ENCODE measurements at places on chromosomes 12 and 14.

- no peak for DNase-seq
These were observed 414.0 kb upstream of the ATP2B1 start for GRCh38 chr12:90122681-90123080.

GRCh38 chr14:39593377-39593776 lies 161.1 kb upstream of the FBXO33 start:
- no peak for DNase-seq

DNA sequence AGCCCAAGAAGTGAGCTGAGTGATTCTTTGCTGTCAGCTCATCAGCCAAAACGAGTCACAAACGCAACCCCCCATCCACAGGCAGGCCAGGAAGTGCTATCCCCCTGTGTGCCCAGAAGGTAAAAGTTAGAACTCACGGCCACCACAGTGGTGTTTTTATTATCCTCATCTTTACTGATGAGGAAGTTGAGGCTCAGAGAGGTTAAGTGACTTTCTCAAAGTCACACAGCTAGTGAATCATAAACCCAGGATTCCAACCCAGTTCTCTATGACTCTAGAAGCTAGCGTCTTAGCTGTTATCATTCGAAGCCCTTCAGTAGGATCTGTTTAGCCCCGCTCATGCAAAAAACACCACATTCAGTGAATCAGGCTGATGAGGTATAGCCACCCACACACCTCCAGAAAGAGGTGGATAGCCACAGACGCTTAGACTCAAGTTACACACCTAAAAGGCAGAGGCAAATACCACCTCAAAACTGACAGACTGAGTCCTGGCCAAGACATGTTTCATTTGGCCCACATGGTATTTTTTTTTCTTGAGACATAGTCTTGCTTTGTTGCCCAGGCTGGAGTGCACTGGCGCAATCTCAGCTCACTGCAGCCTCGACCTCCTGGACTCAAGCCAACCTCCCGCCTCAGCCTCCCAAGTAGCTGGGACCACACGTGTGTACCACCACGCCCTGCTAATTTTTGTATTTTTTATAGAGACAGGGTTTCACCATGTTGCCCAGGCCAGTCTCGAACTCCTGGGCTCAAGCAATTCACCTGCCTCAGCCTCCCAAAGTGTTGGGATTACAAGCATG lies 100.7 kb downstream of the SCARB1 start:
- no peak for DNase-seq

DNA sequence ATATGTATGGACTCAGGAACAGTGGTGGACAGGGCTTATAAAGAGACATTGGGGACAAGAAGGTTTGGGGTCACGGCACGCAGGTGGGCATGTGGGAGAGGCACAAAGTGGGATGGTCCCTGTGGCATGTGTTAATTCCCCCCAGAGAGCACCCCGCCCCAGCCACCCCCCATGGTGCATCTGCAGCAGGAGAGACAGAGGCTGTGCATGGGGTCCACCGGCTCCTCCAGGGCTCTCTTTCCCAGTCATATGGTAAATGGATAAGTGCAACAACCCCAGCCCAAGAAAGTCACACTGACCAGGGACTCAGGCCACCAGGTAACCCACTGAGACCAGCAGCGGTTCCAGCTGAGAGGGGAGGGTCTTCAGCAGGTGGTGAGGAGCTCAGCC lies 242.1 kb downstream of the BCL11B start:
- no peak for DNase-seq

GRCh38 chr12:124968656-124969055 lies 20.3 kb downstream of the DHX37 start:
- DNase-seq, result no peak

GRCh38 chr14:68692916-68693771 lies 99.7 kb downstream of the ZFP36L1 start:
- DNase-seq, result no peak

- DNase-seq, result no peak
These were observed 82.9 kb downstream of the CCDC60 start for GRCh38 chr12:119417440-119417839.

DNA sequence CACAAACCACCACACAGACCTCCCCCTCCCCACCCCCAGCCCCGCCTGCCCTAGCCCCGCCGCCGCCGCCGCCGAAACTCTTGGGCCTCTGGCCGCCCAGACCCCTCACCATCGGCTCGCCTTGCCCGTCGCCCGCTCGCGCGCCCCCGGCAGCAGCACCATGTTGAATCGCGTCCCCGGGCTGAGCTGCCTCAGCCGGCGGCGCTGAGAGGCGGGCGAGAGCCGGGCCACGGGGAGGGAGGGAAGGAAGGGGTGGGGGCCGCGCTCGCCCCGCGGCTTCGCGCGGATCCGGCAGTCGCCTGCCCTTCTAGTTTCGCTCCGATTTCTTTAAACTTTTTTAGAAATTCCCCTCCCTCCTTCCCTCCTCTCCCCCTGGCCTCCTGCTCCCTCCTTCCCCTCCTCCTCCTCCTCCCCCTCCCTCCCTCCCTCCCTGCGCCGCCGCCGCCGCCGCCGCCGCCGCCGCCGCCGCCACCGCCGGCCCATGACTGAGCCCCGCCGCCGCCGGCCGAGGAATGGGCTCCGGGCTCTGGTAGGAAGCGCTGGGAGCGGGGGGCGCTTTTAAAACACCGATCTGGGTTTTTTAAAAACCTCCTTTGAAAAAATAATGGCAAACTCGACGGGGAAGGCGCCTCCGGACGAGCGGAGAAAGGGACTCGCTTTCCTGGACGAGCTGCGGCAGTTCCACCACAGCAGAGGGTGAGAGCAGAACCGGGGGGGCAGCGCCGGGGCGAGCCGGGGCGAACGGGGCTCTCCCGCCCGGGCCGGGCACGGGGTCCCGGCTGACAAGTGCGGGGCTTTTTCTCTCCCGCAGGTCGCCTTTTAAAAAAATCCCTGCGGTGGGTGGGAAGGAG lies at the start of gene ARID2:
ARID2 (plus strand) TSS at position 474 of the 851 bp plus-strand sequence; CDS start at position 605, 131 bp downstream.
- DNase-seq, result peak; percentile 14

DNA sequence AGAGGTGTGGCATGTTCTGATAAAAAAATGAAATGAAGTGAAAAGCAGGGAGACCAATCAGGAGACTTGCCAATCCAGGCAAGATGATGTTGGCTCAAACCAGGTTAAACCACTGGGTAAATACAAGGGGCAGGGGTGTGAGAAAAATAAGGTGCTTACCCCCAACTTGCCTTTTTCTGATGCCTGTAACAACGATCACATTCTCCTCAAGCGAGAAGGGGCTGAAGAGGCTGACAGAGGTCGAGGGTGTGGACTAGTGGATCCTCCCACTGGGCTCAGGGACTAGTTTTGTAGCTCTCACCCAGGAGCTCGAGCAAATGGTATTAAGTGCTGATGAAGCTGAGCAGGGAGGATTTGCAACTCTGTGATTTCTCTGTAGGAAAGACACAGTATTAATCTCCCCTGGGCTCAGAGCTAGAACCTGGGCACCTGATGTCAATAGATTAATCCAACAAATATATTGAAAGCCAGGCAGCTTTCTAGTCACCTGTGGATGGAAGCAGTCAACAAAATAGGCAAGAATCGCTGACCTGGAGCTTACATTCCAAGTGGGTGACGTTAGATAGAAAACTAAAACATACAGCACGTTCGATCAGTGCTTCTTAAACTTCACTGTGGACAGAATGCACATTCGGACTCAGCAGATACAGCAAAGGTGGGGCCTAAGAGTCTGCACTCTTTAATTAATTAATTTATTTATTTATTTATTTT lies 15.2 kb upstream of the EAPP start:
- DNase-seq, result no peak

DNA sequence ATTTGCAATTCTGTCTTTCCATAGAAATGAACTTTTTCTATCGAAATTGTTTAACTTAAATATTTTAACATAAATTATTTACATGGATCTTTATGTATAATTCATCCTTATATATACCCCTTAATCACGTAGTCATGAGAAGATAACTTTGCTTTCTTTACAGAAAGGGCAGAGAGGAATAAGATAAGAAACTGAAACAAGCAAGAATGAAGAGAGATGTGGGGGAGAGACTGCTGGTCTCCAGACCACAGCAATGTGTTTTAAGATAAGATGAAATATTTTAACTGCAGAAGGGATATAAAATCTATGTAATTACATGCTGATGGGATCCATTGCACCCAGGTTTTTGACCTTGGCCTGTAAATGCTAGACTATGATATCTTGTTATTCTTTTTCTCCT lies 34.7 kb upstream of the DNM1L start:
- DNase-seq, result no peak

GRCh38 chr12:90791445-90791844 lies 163.5 kb downstream of the CCER1 start:
- no peak for DNase-seq

DNA sequence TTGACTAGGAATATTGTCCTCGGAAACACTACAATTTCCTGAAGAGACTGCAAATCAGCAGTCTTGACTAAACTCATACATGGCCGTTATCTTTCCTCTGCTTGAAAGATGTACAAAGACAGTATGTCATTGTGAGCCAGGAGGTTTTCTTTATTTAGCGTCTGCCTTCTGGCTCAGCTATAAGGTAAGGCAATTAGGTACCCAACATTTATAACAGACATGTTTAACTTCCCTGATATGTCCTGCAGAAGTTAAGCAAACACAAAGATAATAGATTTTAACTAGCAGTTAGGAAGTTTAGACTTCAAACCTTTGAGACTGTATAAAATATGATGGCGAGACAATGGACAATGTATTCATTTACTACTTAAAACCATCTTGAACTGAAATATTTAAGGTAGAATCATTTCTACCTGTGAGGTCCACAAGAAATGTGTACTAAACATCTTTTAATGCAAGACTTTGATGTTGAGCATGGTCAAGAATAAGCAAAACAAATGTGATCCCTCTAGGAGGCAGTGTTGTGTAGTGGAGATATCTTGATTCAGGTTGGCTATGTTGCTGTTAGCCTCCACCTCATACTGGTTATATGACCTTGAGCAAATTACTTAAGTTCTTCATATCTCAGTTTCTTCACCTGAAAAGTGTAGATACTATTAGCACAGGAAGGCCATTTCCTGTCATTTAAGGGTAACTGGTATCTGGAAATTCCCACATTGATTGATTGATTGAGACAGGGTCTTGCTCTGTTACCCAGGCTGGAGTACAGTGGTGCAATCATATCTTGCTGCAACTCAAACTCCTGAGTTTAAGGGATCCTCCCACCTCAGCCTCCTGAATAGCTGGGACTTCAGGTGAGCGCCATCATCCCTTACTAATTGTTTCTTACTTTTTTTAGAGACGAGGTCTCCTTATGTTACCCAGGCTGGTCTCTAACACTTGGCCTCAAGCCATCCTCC lies 96.3 kb upstream of the EEA1 start:
- DNase-seq, result no peak

DNA sequence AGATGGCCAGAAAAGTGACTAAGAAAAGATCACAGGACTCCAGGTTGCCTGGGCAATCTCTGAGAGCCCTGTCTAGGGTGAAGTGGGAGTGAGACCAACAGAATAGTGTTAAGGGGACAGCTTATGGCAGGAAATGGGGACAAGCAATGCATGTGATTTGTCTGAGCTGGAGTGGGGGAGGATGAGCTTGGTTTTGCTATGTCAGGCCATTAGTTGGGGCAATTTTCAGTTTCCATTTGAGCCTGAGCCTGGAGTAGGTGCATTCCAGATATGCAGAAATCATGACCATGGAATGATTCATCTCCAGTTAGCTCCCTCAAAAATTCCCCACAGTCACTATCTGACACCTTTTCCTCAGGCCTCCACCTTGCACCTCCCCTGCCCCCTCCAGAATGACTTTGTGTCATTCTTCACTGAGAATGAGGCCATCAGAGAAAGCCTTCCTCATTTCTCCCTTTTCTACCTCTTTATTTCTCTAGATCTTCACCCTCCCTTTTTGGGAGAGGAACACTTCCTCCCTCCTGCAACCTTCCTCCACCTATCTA lies 150.9 kb upstream of the PLEKHG7 start:
- no peak for DNase-seq

GRCh38 chr14:78535041-78535440 lies 364.9 kb downstream of the NRXN3 start:
- DNase-seq, result no peak

DNA sequence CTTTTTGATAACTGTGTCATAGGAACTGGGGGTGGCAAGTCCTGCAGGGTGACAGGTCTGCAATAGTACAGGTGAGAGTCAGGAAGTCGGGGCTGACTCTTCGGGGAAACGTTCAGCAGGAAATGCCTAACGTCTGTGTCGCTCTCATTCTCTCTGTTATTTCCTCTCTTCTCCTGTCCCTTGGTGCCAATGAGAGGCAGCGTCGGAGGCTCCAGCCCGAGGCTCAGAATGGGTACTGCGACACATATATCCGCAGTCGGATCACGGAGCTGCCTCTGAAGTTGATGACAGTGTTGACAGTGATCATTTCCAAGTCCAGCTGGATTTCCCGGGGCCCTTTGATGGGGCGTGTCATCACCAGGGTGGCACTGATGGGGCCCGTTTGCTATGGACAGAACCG lies 2.7 kb upstream of the TC2N start:
- peak; percentile 5 for DNase-seq

GRCh38 chr12:21521541-21521940 lies 4.6 kb upstream of the SPX start:
- no peak for DNase-seq

- DNase-seq, result no peak
These were observed 44.3 kb downstream of the GALNT9 start for GRCh38 chr12:132284827-132285741.

GRCh38 chr14:56796259-56796658 lies 14.0 kb downstream of the OTX2 start:
- no peak for DNase-seq

DNA sequence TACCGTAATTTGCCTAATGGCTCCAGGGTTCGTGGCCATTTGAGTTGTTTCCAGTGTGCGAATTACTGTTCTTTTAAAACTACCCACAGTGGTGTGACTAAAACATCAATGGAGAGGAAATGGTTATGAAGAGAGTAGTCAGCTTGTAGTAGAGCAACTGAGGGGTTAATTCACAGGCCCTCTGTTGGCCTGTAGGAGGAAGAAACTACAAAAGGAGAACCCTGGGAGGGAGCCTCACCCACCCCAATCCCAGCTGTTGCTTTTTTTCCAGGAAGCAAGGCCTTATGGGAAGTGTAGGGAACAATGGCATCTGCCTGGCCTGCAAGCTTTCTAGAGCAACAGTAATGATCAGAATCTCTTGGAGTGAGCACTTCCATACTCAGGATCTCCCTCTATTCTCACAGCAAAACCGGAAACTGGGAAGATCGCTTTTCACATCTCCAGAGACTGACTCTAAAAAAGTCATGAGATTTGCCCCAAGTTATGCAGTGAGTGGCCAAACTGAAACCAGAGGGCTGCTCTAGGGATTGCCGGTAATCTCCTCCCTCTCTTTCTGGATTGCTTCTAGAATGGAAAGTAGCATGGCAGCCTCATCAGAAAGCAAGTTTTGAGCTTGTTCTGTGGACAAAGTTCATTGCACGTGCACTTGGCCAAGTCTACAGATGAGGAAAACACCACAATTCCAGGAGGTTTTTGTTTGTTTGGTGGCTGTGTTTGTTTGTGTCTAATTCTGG lies 125.3 kb upstream of the PWP1 start:
- peak; percentile 12 for DNase-seq

DNA sequence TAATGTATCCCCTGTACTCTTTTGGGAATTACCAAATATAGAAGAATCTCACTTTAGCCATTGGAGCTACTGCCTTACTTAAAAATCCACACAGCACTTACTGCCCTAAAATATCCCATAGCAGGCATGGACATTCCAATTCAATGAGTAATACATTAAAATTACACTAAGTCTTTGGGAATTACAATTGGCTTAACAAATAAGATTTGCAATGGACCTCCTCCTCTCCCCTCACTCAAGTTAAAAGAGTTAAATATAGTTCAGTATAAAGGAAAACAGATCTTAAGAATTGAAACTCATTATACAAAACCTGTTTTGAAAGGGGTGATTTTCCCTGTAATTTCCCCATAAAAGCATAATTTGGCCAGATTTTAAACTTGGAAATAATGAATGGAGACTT lies 477.1 kb downstream of the SLC16A7 start:
- no peak for DNase-seq
